ENCODE measurements at places on chromosomes 13 and 19.

GRCh38 chr13:45695198-45695730 is 6.9 kb upstream of the CBY2 start:
- DNase-seq: no peak

DNA sequence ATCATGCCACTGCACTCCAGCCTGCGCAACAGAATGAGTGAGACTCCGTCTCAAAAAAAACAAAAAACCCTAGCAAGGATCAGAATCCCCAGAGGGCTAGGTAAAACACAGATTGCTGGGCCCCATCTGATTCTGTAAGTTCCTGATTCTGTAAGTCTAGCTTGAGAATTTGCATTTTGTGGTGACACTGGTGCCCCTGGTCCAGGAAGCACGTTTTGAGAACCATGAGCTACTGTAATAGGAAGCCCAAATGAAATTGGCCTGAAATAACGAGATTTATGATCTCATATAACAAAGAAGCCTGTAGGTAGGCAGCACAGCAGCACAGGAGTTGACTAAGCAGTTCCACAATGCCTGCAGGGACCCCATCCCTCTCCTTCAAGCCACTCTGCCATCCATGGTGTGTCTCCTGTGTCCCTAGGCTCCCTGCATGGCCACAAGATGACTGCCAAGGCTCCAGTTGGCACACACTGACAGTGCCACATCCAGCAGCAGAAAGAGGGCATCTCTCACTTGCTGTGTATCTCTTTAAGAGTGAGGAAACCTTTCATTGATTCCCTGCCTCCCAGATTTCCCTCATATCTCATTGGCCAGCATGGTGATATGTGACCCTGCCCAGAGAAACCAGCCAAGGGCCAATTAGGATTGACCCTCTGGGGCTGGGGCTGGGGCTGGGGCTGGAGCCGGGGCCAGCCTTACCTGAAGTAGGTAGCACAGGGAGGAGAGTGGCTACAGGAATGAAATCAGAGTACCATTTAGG is 21.7 kb downstream of the SIPA1L3 start:
- DNase-seq: no peak

- DNase-seq: no peak
Observed at GRCh38 chr13:50299546-50300249, 284.5 kb downstream of the KCNRG start.

GRCh38 chr13:60143775-60144174 is 20.0 kb downstream of the DIAPH3 start:
- DNase-seq: no peak

- no peak for DNase-seq
Observed at GRCh38 chr13:40697711-40698110, 31.3 kb upstream of the FOXO1 start.

GRCh38 chr13:52882785-52883184 is 34.3 kb upstream of the PCDH8 start:
- no peak for DNase-seq

DNA sequence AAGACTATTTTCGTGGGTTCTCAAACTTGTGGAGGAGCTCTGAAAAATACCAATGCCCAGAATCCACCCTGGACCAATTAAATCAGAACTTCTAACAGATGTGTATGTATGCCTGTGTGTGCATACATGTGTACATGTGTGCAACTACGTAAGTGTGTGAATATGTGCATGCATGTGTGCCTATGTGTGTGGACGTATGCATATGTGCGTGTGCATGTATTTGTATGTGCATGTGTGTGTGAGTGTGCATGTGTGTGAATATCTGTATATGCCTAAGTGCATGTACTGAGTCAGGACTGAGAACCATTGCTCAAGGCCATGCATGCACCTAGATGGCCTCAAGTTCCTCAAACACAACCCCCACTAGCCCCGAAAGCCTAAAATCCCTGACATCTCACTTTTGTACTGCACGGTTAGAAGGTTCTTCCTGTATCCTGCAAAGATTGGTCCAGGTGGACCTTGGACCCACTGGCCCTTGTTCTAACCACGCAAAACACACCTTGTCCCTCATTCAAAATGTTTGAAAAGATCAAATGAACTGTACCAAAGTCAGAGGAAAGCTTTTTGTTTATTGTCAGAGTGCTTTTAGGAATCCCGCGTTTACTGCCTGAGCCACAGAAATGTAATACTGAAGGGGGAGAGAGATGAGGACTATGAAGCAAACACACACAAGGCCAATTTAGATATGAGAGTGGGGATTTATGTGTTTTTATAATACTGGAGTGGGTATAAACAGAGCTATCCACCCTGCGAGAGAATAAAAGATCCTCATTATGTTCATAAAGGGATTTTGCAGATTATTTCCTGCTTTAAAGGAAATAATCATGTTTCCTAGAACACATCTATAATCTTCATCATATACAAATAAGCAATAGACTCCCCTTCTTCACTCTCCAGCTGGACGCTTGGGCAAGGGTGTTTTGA is 39.1 kb downstream of the LATS2 start:
- no peak for DNase-seq

DNA sequence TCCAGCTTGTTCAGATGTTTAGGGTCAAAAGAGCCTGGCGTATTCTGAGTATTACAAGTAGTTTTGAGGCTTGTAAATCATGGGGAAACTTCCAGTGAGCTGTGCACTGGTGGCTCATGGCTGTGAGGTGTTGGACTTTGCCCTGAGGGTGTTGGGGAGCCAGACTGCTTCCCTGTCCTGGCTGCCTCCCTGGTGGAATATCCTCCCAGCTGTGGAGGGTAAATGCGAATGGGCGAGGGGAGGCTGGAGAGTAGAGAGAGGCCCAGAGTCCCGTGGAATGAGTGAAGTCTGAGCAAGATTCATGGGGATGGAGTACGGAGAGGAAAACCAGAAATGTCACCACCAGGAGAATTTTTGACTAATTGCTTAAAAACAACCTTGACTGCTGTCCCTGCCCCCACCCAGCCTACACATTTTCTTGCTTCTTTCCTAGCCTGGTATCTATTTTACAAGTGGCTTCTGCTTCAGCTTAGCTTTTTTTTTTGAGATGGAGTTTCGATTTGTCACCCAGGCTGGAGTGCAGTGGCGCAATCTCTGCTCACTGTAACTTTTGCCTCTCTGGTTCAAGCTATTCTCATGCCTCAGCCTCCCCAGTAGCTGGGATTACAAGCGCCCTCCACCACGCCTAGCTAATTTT is 3.7 kb downstream of the SNRPA start:
- DNase-seq: no peak

- no peak for DNase-seq
Observed at GRCh38 chr13:105338006-105338405, 1197.5 kb downstream of the EFNB2 start.

- DNase-seq: peak; percentile 59
Observed at GRCh38 chr13:49495783-49496762, at the start of gene PHF11. PHF11 (plus strand) TSS chr13:49495953; CDS start chr13:49496002, 49 bp downstream.

- no peak for DNase-seq
Observed at GRCh38 chr13:67366533-67366932, 136.4 kb upstream of the PCDH9 start.

DNA sequence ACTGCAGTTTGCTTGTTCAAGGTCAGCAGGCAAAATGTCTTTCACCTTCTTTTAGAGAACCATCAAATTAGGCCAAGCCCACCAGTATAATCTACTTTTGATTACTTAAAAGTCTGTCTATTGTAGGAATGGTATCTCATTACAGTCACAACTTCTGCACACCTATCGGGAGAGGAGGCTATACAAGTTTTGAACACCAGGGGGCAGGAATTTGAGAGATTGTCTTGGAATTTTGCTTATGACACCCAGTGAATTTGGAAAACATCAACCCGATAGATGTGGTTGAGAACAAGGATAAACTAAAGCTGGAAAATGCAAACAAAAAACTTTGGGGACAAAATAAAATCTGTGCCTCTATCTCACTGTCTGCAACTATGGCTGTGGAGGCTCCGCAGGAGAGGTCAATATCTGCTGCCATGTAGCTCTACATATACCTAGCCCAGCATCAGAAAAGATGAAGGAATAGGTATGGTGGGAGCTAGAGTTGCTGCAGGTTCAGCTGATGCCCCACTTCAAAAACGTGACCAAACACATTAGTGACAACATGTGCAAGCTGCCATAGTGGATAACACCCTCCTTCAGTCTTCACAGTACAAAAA is 1299.2 kb upstream of the SPRY2 start:
- DNase-seq: no peak

- DNase-seq: no peak
Observed at GRCh38 chr19:2315818-2316353, 7.9 kb upstream of the LINGO3 start.

DNA sequence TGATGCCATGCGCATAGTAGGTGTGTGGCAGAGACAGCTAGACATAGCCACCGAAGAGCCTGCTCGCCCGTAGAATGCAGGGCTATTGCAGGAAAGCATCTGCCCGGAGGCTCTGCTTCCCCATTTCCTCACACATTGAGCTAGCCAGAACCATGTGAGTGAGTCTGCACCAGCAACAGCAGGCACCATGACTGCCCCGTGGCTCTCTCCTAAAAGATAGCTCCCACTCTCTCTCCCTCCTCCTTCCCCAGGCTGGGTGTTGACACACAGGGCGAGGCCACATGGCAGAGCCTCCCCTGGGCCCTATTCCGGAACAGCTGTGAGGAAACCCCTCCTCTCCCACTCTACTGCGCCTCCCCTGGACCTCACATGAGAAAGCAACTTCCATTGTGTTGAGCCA is 52.3 kb upstream of the ATP12A start:
- DNase-seq: no peak

DNA sequence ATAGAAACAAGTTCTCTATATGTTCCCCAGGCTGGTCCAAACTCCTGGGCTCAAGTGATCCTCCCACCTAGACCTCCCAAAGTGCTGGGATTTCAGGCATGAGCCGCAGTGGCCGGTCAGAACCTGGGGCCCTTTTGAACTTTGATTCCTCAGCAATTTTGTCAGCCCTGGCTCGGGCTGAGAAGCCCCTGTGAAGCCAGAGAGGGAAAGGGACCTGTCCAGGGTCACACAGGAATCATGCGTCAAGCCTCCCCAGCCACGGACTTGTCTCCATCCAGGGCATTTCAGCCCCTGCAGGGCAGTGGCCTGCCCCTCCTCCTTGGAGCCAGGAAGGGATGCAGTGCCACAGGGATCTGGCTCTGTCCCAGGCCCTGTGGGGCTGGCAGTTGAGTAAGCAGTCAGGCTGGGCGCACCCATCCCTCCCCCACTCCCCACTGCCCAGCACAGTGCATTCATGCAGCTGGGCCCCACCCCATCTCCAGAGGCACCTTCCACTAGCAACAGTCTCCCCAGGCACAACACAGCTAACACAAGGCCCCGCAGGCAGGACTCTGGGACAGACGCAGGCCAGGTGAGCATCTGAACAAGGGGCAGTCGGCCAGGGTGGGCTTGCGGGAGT is at the start of gene CAPS:
CAPS (plus strand) TSS at position 516 of the 619 bp plus-strand sequence. CDS start 153 bp downstream, outside the sequence.
- no peak for DNase-seq

DNA sequence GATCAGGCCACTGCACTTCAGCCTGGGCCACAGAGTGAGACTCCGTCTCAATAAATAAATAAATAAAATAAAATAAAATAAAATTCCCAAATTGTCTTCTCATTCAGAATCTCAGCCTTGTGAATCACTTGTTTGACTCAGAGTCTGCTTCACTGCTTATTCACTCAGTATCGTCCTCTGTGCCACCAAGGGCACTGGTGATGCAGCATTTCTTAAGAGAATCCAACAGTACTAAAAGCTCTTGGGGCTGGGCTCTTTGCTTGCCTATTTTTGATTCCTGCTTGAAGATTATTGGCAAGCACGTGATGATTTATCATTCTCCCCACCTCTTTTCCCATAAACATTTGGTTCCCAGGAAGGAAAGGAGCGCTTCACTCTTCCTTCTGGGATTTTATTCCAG is 54.8 kb upstream of the HMGB1 start:
- DNase-seq: no peak

DNA sequence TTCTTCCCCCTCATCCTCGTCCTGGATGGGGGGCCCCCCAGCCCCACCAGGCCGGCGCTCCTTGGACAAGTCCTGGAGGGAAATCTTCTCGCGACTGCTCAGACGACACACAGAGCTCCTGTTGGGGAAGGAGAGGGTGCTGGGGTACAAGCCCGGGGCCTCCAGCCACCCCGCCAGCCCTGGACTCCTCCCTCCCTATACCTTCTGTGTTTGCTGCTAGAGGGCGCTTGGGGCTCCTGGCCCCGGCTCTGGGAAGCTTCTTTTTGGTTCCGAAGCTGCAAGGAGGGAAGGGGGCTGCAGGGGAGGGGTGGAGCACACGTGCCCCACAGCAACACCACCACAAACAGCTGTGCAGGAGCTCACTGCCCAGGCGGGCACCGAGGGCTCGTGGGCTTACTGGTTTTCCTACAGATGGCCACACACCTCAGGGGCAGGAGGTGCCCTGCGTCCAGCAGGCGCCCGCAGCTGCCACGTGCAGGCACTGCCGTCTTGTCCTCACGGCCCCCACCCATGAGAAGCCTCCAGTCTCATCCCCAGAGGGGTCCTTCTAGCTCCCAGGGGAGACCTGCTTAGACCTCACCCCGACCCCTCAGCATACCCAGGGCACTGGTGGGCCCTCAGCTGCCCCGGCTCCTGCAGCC is 20.5 kb downstream of the EPS8L1 start:
- DNase-seq: no peak

- no peak for DNase-seq
Observed at GRCh38 chr13:113901231-113901630, 37.4 kb upstream of the GAS6 start.

GRCh38 chr19:49106648-49107135 is 7.5 kb upstream of the LIN7B start:
- peak; percentile 33 for DNase-seq

GRCh38 chr13:42215578-42216421 is 56.2 kb upstream of the AKAP11 start:
- DNase-seq: no peak

DNA sequence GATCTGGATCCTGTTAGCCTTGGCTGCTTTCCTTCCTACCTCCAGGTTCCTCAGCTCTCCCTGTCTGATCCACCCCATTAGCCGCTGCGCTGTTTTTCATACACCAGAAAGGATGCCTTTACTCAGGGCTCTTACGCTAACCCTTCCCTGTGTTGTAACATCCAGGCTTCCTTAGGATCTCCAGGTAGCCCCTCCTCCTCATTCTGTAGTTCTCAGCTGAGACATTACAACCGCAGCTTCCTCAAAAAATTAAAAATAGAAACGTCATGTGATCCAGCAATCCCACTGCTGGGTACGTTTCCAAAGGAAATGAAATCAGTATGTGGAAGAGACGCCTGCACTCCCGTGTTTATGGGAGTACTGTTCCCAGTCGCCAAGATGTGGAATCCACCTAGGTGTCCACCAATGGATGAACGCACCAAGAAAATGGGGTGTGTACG is 18.4 kb upstream of the MYADM start:
- DNase-seq: no peak

- DNase-seq: peak; percentile 85
Observed at GRCh38 chr19:42132851-42133528, 744 bp upstream of the POU2F2 start.

- no peak for DNase-seq
Observed at GRCh38 chr19:42568006-42568405, 26.7 kb downstream of the CEACAM8 start.
